ENCODE measurements at places on chromosomes 5 and 9.

DNA sequence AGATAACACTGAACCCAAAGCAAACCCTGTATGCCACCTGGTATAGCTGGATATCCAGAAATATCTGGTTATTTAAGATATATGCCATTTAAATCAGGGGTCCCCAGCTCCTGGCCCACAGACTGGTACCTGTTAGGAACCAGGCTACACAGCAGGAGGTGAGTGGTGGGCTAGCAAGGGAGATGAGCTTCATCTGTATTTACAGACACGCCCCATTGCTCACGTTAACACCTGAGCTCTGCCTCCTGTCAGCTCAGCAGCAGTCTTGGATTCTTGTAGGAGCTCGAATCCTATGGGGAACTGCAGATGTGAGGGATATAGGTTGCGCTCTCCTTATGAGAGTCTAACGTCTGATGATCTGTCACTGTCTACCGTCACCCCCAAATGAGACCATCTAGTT, 646.6 kb downstream of the TLE4 start:
- no peak for DNase-seq

DNA sequence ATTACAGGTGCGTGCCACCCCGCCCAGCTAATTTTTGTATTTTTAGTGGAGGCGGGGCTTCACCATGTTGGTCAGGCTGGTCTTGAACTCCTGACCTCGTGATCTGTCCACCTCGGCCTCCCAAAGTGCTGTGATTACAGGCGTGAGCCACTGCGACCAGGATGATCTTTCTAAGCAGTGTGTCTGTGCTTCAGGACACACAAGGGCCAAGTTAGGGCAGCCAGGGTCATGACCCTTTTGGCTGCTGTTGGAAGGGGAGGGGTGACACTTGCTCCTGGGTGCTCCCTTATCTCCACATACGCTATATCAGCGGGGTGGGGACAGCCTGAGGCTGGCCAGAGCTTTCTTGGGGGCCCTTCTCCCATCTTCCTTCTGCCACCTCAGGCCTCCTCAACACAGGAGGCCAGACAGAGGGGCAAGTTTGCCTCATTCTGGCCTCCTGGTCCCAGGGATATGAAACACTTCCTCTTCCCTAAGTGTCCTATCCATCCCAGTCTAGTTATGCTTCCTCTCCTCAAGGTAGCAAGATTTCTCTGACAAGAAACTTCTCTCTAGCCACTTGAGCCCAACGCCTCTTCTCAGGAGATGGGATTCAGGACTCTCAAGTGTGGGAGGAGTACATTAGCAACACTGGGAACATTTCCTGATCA, 1.9 kb upstream of the ZNF79 start:
- no peak for DNase-seq

DNA sequence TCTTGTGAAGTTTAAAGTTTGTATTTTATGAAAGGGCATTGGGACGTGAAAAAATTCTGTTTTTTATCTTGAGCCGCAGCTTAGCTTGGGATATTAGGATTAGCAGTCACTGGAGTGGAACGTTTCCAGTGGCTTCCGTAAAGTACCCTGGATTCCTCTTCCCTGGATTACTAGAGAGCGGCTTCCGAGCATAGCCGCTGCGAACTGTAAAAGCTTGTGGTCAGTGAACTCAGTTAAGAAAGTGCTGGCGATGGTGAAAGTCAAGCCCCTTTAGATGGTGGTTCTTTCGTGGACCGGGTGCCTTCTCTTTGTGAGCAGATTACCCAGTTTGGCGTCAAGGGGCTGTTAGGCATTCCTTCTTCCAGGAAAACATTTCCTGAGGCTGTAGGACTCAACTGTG, 168.1 kb downstream of the KDM4C start:
- DNase-seq: no peak

DNA sequence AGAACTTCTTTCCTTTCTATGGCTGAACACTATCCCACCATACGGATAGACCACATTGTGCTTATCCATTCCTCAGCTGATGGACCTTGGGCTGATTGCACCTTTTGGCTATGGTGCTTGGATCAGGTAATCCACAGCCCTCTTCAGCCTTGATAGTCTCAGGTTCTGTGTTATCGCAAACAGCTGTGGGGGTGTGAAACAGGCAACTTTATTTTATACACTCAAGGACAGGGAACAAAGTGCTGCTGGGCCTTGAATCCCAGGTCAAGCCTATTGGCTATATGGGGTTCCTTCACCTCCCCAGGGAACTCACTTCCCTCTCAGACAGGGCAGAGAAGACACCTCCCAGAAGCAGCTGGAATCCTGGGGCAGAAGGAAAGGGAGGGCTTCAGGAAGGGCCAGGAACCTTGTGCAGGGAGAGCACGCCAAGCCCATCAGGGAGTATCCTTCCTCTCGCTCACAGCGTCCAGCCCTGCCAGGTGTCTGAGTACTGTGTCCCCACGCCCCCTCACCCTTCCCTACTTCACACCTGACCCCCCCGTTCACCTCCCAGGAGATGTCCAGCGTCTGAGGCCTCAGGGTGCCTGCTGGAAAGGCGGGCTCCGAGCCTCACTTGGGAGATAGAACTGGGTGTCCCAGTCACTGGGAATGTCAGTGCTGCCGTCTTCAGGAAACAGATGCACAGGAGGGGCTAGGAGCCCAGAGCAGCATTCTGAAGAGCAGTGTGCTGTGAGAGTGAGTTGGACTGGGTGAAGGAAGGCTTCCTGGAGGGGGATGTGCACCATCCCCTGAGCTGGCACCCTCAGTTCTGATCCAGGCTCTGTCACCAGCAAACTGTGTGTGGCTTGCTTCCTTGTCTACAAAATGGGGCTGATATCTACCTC, 32.8 kb downstream of the AFAP1L1 start:
- DNase-seq: no peak

DNA sequence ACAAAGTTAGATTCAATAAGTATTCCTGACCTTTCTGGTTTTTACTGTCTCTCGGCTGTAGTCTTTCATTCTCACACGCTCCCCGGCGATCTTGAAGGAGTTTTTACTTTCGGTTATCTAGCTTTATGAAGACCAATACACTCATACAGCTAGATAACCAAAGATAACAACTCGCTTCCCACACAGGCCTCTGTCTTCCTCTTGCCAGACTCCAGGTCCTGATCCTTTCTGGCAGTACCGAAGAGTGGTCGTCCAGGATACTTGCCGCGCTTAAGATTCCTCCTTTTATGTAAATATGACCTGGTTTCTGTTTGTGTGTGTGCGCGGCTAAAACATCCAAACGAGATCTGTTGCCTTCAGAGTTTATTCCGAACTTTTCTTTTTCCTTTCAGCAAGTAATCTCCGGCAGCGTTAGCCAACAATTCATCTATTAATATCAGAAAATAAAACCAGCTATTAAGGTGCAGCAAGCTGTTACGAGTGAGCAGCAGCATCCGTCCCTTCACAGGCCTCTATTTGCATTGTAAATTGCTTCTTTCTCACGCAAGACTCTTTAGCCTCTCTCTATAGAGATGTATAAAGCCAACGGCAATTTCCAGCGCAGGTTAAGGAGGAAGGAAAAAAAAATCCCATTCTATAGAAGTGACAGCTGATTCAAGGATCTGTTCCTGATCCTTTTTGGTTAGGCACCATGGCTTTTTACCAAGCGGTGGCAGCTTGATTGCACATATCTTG, 216.1 kb downstream of the MEF2C start:
- no peak for DNase-seq

GRCh38 chr5:58133631-58134296, 326.1 kb downstream of the PLK2 start:
- no peak for DNase-seq

DNA sequence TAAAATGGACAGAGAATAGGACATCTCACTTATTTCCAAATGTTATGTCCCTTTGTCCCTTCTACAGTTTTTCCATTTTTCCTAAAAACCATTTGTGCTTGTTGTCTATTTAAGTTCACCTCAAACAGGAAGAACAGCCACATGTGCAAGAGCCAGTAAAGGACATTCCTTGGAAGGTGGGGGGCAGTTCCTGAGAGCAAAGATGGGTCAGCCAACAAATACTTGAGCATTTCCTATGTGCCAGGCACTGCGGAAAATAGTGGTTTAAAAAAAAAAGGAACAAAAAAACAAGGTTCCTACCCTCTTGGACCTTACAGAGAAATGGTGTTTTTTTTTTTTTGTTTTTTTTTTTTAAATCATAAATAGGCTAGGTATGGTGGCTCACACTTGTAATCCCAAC, 26.8 kb downstream of the ANP32B start:
- no peak for DNase-seq

- peak; percentile 22 for DNase-seq
Measured at GRCh38 chr9:127311239-127311741, 46.7 kb downstream of the GARNL3 start.

DNA sequence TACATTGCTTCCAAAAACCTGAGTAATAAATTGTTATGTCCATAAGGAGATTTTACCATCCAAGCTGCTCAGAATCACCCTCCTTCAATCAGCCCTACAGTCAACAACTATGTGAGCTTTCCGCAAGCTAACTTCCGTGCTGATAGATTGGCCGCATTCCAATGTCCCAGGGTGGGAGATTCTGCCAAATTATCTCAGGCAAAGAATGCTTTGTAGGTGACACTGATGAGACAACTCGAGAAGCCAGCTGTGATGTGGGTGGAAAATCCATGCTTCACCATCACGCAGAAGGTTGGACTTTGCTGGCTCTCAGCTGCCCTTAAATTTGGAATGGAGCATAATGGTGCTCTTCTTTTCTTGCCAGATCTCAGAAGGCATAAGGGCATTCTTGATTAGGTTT, 44.9 kb upstream of the HCN1 start:
- DNase-seq: no peak

DNA sequence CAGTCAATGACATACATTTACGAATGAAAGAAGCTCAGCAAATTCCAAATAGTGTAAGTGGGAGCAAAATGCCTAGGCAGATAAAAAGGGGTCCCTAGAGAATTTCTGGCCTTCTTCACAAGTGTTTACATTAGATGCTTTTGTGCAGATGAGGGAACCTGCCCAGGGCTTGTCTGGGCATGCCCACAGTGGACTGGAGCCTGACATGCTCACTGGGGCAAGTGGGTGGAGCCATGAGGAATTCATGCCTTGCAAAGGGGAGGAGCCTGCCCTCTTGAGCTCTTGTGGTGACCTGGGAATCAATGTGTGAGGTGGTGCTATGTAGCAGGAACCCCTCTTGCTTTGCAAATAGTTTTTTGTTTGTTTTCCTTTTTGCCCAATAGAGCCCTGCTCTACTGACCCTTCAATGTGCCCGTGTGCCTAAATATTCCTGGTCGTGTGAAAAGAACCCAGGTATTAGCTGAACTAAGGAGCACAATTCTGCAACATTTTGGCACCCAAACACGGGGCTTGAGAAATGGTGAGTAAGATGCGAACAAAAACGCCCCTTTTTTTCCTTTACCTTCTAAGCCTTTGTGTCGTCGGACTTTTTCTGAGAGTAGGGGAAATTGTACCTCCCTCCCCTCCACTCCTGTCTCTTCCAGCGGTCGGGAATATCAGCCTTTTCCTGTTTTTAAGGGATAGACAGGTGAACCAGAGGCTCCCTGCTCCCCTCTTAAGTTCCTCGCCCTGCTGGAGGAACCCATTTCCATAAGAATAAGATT, 433.8 kb upstream of the CDH9 start:
- no peak for DNase-seq

DNA sequence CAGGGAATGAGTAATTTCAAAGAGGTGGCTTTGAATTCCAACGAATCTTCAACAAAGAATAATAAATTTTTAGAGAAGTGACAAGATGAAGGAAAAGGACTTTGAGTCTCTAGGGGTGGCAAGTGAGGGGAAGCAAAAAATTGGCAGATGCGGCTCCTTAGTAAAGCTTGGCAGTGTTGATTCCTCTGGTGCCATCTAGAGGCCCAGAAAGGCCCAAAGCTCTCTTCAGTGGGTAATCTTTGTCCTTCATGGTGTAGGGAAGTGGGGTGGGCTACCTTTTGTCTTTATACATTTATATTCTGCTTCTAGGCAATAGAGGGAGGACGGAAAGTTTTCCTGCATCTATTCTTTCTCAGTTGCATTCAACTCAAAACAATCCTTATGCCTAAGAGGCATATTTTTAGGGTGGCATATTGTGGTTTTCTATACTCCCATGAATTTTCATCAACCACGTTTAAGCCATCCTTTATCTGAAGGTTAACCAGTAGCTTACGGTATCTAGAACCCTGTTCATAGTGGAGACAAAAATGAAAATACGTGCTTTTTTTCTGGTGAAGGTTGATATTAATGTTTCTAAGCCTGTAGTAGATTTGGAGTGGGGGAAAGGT, 17.5 kb upstream of the ROPN1L start:
- no peak for DNase-seq

DNA sequence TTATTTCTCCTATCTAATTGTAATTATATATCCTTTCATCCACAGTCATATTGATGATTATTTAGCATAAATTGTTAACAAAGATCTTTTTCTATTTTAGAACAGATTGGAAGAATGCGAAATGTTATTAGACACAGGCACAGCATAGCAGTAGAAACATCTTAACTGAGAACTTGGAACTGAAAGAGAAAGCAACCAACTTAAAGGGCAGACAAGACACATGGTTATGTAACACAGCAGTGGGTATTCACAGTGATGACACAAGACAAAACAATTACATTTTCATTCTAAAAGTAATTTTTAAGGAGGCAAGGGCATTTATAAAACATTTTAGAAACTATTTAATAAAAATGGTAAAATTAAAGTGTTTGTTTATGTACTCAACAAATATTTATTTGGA, 57.7 kb upstream of the MEF2C start:
- no peak for DNase-seq

GRCh38 chr5:32589416-32589815, 4.1 kb downstream of the SUB1 start:
- DNase-seq: no peak

- no peak for DNase-seq
Measured at GRCh38 chr9:37198831-37199230, 78.5 kb downstream of the ZCCHC7 start.

- DNase-seq: no peak
Measured at GRCh38 chr9:119537138-119537537, 167.9 kb upstream of the BRINP1 start.

DNA sequence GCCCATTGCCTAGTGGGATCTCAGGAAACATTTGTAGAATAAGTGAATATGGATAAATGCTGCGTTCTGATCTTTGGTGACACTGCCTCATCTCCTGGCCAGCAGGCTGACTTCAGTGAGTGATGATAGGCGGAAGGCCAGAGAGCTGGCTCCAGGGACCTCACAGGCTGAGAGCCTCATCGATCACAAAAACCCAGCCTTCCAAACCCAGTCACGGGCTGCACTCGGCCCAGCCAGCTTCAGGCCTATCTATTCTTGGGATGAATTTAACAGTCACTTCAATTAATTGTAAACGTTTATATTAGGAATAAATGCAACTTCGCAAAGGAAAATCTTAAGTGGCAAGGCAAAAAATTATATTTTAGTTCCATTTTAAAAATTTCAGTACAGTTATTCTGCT, 201.6 kb downstream of the IRX2 start:
- no peak for DNase-seq

- DNase-seq: no peak
Measured at GRCh38 chr5:145598184-145598583, 237.0 kb downstream of the PRELID2 start.

GRCh38 chr5:949815-950560, 57.3 kb downstream of the TRIP13 start:
- DNase-seq: no peak

DNA sequence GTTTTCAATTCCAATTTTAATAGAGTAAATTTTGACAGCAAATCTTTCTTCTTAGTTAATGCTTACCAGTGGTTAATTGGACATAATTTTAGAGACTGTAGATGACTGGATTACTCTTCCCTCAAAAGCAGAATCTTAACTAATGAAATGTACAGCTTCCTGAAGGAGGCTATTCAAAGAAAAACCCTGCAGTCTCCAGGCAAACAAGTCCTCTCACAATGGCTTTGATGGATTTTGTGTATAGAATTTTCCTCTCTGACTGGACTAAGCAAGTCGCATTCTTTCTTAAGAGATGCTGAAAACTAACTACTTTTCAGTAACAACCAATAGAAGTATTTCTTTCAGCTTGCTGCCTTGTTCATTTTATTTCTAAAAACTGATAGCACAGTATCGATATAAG, 35.7 kb upstream of the TMED7 start:
- DNase-seq: no peak

Data from activated CD4-positive, alpha-beta T cell treated with anti-CD3 and anti-CD28 coated beads, Interleukin-2, amount 50 U/mL, for 24 hours (primary cell).